ENCODE measurements at places on chromosomes 4 and X.

DNA sequence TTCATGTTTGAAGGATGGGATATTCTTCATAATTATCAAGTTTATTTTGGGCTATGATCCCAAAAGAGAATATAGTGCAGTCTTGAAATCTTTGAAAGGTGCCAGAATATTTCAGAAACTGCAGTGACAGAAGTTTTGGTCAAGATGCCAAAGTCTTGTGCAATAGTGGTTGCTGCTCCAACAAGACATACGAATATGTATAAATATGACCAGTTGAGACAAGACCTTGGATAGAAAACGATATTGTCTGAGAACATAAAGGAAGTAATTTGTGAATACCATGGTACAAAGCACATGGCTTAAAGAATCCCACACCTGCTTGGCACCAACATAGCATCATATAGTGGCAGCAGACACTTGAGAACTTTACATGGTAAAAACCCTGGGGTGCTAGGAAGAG is 48.6 kb upstream of the AMELX start:
- DNase-seq = no peak

DNA sequence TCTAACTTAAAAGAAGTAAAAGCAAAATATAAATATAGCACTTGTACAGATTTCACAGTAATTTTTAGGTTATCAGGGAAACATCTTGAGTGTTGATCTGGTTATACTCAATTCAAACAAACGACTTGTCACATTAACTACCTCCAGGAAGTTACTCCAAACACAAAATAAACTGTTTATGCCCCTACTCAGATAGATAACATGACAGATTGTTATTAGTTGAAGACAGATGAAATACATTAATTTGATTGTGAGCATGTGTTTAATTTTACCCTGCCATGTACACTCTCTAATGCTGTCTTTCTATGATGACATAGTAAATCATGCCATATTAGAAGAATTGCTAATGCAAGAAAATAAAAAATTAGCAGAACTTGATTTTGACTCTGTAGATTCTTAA is 88.0 kb downstream of the RAB28 start:
- no peak for DNase-seq

GRCh38 chrX:47293106-47293505 is 60.3 kb downstream of the USP11 start:
- no peak for DNase-seq

GRCh38 chrX:8405631-8406030 is 59.0 kb upstream of the VCX3B start:
- no peak for DNase-seq

GRCh38 chrX:22662776-22663175 is 337.0 kb upstream of the DDX53 start:
- no peak for DNase-seq

GRCh38 chrX:105282077-105282476 is 61.6 kb upstream of the TEX13A start:
- no peak for DNase-seq

- DNase-seq = no peak
These were observed 444.3 kb upstream of the ATOH1 start for GRCh38 chr4:93384241-93384640.

DNA sequence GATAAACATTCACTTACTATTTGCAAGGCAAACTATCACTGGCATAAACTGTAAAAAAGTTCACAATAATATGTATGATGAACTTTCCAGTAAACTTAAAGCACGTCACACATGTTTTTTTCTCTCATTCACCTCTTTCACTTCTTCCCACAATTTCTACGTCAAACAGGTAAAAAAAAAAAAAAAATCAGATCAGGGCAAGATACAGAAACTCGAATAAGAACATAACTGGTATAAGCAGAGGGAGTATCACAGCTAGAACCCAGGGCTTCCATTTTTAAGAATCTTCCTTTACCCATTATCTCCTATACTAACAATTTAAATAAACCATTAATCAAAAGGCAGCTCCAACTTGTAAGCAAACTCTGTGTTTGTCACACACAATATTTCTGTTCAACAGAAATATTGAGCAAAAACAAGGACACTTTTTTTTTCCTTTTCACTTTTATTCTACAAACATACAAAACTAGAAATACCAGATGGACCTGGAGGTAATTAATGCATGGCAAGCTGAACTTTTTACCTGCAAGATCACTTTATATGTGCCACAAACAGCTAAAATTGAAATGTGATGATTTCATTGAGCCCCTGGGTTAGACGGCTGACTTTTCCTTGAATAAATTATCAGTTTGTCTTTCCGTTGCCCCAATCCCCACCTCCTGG is 47.5 kb upstream of the NSUN7 start:
- DNase-seq = no peak

- no peak for DNase-seq
These were observed 272.3 kb upstream of the DIPK2B start for GRCh38 chrX:45472968-45473367.

DNA sequence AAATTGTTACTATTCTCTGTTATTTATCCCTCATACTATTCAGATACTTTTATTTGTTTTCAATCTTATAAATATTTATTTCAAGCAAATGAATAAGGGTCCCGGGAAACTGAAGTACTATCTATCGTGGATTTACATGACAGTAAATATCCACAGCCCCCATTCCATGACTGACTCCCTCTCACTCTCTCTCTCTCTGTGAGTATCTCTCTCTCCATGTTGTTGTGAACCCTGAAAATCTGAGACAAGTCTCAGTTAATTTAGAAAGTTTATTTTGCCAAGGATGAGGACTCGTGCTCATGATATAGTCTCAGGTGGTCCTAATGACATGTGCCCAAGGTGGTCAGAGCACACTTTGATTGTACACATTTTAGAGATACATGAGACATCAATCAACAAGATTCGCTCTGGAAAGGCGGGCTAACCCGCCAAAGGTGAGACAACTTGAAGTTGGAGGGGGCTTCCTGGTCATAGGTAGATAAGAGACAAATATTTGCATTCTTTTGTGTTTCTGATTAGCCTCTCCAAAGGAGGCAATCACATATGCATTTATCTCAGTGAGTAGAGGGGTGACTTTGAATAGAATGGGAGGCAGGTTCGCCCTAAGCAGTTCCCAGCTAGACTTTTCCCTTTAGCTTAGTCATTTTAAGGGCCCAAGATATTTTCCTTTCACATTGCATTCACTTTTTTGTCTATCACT is 986.4 kb downstream of the NLGN4X start:
- DNase-seq = no peak

- no peak for DNase-seq
These were observed 191.2 kb downstream of the IDS start for GRCh38 chrX:149313871-149314371.

DNA sequence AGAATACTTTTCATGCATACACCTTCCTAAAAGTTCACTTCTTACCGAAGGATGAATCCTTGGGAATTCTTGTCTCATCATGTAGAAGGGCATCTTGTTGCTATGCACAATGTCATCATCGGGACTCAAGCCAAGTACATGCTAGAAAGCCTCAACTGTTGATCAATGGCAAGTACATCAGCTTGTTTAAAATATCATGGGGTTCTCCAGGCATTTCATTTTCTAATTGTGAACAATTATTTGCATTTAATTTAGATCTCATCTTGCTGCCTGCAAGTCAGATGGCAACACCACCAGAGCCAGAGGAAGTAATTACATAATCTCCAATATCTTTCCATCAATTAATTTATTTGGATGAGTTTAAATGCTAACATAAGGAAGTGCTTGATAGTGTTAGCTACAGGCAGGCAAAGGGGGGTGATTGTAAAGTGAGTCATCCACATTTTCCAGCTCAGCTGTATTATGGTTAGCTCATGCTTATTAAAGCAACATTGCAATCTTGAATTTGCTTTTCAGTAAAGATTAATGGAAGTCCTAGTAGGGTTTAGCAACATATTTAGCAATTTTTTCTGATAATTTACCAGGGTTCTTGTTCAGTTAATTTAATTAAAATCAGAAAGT is 356.5 kb downstream of the CBLL2 start:
- DNase-seq = no peak

- no peak for DNase-seq
These were observed 15.6 kb upstream of the DCHS2 start for GRCh38 chr4:154507156-154507555.

DNA sequence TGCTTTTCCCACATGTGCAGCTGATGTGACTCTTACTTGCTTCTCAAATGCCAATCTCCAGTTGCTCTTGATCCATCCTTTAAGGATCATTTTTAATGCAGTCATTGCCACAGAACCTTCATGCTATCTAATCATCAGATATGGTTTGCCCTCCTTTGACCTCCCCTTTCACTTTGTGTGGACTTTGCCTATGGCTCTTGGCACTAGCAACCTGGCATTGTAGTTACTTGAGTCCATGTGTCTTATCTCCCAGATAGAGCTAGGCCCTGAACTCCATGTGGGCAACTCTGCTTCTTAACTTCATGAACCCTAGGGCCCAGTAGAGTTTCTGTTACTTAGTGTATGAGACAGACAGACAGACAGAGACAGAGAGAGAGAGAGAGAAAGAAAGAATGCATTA is 41.6 kb downstream of the MTM1 start:
- DNase-seq = no peak

DNA sequence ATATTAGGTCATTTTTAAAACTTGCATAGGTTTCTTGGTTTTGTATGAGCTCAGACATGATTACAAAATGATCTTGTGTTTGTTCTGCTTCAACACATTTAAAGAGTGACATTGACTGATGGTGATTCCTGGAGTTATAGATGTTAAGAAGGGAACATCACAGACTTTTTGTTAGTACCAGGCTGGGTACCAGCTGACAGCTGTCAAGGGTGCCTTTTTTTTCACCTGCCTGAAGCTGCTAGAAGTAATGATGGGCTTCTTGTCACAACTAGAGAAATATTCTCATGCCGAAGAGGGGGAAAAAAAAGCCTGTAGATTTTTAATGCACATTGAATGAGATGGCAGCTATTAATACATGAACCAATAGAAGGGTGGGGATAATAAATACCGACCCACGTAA is 226.6 kb upstream of the TRAM1L1 start:
- no peak for DNase-seq

DNA sequence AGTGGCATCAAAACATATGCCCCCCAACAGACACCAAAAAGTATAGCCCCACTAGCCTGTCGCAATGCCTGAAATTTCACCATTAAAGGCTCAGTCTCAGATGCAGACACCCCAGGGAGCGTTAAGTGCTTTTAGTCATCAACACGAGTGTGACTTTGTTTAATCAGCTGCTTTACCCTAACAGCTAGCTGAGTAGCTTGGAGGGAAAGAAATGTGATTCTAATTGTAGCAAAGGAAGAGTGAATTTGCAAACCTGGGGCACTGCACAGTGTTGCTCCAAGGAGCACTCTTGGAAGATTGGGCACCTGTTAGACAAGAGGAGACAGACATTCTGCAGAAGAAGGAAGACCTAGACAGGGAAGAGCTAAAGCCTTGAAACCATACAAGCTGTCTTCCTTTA is 145.1 kb downstream of the BEND2 start:
- no peak for DNase-seq

DNA sequence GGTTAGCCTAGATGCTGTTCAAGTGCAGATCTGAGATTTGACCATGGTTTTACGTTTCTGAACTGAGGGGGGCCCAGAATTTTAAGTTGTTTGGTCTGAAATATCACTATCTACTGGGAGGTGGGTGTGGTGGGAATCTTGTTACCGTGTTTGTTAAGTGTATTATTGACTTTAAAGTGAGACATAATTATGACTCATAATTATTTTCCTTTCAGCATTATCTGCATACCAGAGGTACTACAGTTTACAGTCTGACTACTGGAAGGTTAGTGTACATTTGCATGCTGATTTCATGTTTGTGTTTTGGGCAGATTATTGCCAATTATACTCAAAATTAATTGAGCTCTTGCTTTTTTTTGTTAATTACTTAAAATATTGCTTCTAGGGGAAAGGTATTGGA is 101.5 kb downstream of the KDM6A start:
- DNase-seq = no peak

- DNase-seq = no peak
These were observed 46.6 kb upstream of the EGFL6 start for GRCh38 chrX:13522811-13523210.

DNA sequence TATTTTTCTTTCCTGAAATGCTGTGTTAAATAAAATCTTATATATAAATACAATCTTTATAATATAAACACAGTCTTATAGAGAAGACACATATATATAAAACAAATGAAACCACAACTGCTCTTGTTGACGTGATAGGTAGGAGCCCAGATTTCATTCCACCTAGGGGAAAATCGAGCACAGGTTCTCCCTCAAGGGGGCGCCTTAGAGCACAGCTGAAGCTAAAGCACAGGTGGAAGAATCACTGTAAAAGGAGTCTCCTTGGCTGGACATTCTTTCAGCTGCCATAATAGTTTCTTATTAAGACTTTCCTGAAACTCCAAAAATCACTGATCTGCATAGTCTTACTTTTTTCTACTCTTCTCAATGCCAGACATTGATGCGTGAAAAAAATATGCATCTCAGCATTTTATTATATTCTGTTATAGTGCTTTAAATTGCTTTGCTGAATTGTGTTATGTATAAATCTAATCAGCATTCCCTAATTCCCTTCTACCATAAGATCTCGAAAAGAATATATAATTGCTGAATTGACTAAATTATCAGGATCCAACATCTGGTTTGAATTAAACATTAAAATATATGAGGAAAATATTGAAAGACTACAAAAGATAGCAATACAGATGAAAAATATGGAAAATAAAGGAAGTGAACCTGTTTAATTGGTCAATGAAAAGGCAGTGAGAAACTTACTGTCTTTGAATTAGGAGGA is 25.5 kb upstream of the RXFP1 start:
- no peak for DNase-seq

DNA sequence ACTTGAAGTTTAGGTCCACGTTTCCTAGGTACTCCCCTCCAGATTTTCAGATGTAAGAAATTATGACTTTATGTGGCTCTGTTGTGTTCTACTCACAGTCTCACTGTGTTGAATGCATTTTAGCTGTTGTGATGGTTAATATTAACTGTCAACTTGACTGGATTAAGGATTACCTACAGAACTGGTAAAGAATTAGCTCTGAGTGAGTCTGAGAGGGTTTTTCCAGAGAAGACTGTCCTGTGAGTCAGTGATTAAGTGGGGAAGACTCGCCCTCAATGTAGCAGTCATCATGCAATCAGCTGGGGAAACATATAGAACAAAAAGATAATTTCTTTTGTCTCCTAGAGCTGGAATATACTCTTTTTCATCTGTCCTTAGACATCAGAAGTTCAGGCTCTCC is 493.4 kb downstream of the ACTRT1 start:
- no peak for DNase-seq

DNA sequence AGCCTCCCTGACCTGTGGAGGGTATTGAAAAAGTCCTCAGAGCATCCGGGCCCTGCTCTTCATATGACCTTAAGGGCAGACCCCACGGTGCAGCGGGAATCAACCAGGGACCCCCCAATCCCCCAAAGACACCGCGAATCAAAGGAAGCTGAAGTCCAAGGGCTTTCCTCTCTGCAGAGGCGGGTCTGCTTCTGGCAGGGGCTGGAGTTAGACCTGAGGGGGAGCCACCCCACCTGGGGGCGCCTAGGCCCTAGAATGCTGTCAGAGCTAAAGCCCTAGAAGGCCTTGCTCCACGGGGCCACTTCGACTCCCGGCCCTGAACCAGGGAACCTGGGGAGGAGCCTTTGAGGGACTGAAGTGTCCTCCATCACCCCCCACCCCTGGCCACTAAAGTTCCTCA is 2.8 kb upstream of the HAUS7 start:
- no peak for DNase-seq

GRCh38 chr4:184267673-184268583 is 50.3 kb upstream of the ENPP6 start:
- DNase-seq = peak; percentile 69

GRCh38 chr4:94400191-94400590 is 51.6 kb upstream of the PDLIM5 start:
- no peak for DNase-seq
